Stimulated activated CD8-positive, alpha-beta memory T cell treated with anti-CD3 and anti-CD28 coated beads, Interleukin-7, amount 100 ng/mL, for 1 hour (primary cell): ENCODE measurements at places on chromosomes 2 and 18.

DNA sequence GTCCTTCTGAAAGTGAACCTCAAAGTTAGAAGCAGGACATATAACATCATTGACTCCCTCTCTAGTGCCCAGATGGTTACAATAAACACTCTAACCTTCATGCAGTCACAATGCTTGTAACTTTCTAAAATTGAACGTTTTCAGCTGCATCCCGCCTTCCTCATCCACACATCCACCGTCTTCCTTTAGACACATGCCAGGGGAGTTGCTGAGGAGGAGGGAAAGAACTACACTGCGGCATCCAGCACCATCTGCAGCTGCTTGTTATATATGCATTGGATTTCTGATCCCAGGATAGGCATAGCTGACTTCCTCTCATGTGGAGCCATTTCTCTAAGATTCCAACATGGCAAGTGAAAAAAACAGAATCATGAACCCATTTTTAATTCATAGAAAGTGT is 96.8 kb downstream of the FBXO15 start:
- no peak for DNase-seq

GRCh38 chr2:48589170-48589767 is 28.4 kb upstream of the GTF2A1L start:
- no peak for DNase-seq

DNA sequence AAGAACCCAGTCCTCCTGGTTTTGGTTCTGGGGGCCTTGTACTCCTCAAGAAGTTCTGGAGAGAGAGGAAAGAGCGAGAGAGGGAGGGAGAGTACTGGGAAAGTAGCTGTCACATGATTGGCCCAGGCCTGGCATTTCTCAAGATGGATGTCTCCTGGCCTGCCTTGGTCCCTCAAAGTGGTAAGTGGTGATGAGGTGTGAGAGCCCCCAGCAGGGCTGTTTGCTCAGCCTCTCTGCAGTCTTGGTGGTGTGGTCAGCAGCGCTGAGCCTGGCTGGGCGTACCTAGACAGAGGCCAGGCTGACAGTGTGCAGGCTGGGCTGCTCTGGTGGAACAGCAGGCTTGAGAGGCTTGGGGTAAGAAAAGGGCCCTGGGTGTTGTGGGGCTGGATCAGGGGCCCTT is 2.5 kb downstream of the SPEG start:
- DNase-seq = no peak

DNA sequence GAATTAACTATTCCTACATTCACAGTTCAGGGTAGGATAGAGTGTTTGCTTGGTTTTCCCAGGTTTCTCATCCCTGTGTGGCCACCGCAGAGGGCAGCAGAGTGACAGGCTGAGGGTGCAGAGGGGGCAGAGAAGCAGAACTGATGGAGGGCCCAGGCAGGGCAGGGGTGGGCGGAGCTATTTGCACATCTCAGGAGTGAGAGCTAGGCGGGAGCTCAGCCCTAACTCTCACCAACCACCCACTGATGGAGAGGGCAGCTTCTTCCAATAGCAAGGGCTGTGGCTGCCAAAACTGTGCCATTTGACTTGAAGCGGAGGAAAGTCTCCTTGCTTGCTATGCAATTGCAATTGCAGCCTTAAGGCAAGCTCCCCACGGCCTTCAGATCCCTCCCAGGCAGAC is 12.0 kb upstream of the DARS1 start:
- no peak for DNase-seq

DNA sequence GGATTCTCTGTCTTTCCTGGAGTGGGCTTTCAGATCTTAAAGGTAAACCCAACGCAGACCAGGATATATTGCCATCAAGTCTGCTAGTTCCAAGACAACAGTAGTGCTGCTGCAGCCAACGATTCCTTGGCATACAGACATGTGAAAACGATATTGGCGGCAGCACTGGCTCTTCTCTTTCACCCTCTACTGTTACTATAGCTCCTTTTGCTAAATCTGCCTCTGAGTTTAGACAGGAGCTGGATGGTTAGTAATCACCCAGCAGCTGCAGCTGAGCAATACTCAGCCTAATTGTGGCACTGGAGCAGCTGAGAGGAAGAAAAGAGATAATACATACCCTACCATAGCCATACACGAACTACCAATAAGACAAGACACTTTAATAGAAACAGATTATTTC is 4.0 kb downstream of the YES1 start:
- DNase-seq = no peak

GRCh38 chr2:176790468-176790867 is 422.1 kb upstream of the HNRNPA3 start:
- no peak for DNase-seq

- no peak for DNase-seq
Measured at GRCh38 chr2:215812966-215813365, 200.4 kb downstream of the MREG start.

GRCh38 chr2:46319711-46320110 is 22.5 kb downstream of the EPAS1 start:
- no peak for DNase-seq

DNA sequence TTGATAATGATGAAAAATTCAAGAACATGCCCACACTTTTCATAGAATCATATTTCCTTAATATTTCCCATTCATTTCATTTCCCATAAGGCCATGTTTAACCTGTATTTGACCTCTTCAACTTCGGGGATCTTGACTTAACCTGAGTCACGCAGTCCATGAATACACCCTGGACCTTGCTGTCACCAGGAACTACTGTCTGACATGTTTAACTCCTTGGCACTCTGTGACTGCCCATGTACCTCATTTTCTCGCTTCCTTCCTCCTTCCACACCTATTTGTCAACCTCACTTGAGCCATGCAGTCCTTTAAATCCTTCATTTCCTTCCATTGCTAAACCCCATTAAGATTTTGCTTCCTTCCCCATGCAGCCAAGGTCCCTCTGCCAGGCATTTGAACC is 16.3 kb downstream of the ABCB11 start:
- DNase-seq = no peak

DNA sequence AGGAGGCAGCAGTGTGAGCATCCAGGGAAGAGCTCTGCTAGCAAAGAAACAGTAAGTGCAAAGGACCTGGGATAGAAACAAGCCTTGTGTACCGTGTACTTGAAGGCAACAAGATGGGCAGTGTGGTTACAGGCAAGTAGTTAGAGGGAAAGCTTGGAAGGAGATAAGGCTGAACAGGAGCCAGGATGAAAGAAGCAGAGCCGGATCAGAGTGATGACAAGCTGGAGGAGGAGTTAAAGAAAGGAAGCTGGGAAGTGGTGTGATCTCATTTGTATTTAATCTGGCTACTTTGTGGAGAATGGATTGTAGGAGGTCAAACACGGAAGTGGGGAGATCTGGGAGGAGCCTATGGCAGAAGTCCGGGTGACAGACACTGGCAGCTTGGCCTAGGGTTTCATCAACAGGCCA is 44.7 kb upstream of the VPS54 start:
- no peak for DNase-seq

GRCh38 chr2:43266711-43267111 is 40.3 kb upstream of the ZFP36L2 start:
- no peak for DNase-seq

- no peak for DNase-seq
Measured at GRCh38 chr2:9556121-9556743, 602 bp upstream of the ADAM17 start.

GRCh38 chr18:70313640-70314039 is 24.8 kb downstream of the SOCS6 start:
- DNase-seq = no peak

DNA sequence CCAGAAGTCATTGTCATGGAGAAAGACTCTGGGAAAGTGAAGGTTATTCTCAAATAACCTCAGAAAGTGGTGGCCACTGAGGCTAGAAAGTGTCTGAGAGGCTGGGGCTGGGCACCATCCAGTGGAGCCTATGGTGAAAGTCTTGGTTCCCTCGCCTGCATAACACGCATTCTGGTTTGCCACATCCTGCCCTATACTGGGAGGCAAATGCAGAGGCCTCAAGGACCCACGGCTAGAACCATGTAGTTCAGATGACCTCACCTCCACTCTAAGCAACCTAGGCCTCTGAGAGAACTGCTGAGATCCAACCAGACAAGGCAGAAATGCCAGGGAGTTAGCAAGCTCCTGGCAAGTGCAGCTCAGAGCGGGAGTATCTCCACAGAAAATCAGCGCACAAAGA is 5.1 kb downstream of the ITGB6 start:
- no peak for DNase-seq

DNA sequence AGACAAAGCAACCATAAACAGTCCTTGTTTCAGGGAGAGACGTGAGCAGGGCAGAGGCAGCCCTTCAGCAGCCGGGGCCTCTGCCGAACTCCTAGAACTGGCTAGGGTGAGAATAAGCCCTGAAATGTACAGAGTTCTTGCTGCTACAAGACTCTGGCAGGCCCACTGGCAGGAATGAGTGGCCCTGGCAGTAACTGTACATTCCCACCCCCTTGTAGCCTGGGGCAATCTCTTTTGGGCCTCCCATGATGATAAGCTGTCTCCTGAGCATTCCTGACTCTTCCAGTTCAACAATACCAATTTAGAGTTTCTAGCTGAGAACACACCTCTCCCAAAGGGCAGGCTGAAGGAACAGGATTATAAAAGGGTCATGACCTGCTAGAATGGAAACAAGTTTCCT is 54.3 kb downstream of the HAUS1 start:
- DNase-seq = no peak

GRCh38 chr18:44747157-44747556 is 66.5 kb downstream of the SETBP1 start:
- no peak for DNase-seq

DNA sequence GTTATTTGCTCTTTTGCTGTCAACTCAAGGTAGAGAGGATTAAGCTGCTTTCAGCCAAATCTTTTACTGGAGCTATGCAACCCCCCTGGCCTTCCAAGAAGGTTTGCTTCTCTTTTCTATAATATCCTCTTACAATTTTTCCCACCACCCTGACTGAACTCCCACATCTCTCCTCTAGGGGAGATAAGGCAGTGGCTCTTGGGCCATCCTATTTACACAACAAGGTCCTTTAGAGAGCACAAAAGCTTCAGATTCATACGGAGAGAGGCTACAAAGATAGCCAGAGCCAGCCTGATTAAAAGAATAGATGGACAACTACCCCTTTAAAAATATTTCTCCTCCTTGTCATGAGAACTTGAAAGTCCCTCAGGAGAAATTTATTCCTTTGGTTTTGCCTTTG is 95.7 kb downstream of the TPGS2 start:
- no peak for DNase-seq

GRCh38 chr2:67867735-67868134 is 195.1 kb downstream of the C1D start:
- DNase-seq = no peak

GRCh38 chr2:230920167-230920566 is 4.9 kb downstream of the GPR55 start:
- DNase-seq = no peak

- no peak for DNase-seq
Measured at GRCh38 chr2:26010943-26011342, 22.9 kb upstream of the RAB10 start.

- DNase-seq = no peak
Measured at GRCh38 chr18:31232775-31233424, 70.2 kb upstream of the DSC1 start.

GRCh38 chr2:30195016-30195415 is 36.3 kb upstream of the LBH start:
- no peak for DNase-seq

- DNase-seq = no peak
Measured at GRCh38 chr18:61575419-61575818, 242.2 kb downstream of the CDH20 start.

GRCh38 chr2:22798386-22798785 is 586.6 kb upstream of the KLHL29 start:
- DNase-seq = no peak
